ENCODE measurements at places on chromosomes 16 and 17. TPM values are rescaled to one million over a fixed set of nuclear protein-coding genes. Genes with fewer than 3 reads are reported as not detected.

GRCh38 chr16:68131813-68132706, 46.9 kb downstream of the NFATC3 start:
- H3K4me1 ChIP-seq = peaks cover 49% of the 10 kb centered on the region
- peak; percentile 60 for DNase-seq
- peaks cover 5% of the 10 kb centered on the region for H3K36me3 ChIP-seq
- H3K27me3 ChIP-seq = no peaks in the 10 kb centered on the region
- H3K4me3 ChIP-seq = no peak overlapping the region
- peak overlapping the region; percentile 37 for H3K27ac ChIP-seq

GRCh38 chr16:1533443-1533951, at the start of gene TMEM204:
TSS of gene TMEM204 (plus strand) at chr16:1533666. CDS start at chr16:1534276, 610 bp downstream.
- H3K4me3 ChIP-seq = peak within 1 kb of the TSS; percentile 82
- H3K4me1 ChIP-seq = peaks cover 42% of the 10 kb centered on the region
- peak within 1 kb of the TSS; percentile 73 for H3K27ac ChIP-seq
- peaks cover 29% of the 10 kb centered on the region for H3K36me3 ChIP-seq
- peak; percentile 42 for DNase-seq
- no peaks in the 10 kb centered on the region for H3K27me3 ChIP-seq

GRCh38 chr17:44007346-44008204, 3.2 kb downstream of the NAGS start:
- no peak for DNase-seq
- peak overlapping the region; percentile 78 for H3K4me3 ChIP-seq
- peaks cover 39% of the 10 kb centered on the region for H3K4me1 ChIP-seq
- H3K27ac ChIP-seq = peak overlapping the region; percentile 41
- H3K27me3 ChIP-seq = no peaks in the 10 kb centered on the region

DNA sequence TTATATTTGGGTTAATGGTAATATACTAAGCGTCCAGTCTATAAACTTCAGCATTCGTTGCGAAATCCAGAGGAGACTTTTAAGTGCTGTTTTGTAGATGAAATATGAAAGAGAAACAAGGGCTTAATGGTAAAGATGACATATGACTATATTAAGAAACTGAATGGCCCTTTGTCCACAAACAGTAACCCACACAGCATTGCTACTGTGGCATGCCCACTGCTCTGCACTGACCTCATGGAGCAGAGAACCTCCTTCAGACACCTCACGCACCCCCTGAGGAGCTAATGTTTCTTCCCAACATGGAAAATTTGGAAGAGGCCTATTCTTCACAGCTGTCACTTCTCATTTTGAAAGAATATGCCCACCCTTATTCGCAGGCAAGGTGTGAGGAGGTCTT, 26.7 kb downstream of the ASPA start:
- H3K27me3 ChIP-seq = no peaks in the 10 kb centered on the region
- H3K27ac ChIP-seq = no peak overlapping the region
- no peaks in the 10 kb centered on the region for H3K36me3 ChIP-seq
- H3K4me3 ChIP-seq = no peak overlapping the region
- DNase-seq = no peak
- H3K4me1 ChIP-seq = no peaks in the 10 kb centered on the region

The FBXW10B gene
- polyA plus RNA-seq = not detected

GRCh38 chr17:19398301-19399181, 11.6 kb upstream of the MFAP4 start:
- H3K27ac ChIP-seq = no peak overlapping the region
- H3K36me3 ChIP-seq = no peaks in the 10 kb centered on the region

DNA sequence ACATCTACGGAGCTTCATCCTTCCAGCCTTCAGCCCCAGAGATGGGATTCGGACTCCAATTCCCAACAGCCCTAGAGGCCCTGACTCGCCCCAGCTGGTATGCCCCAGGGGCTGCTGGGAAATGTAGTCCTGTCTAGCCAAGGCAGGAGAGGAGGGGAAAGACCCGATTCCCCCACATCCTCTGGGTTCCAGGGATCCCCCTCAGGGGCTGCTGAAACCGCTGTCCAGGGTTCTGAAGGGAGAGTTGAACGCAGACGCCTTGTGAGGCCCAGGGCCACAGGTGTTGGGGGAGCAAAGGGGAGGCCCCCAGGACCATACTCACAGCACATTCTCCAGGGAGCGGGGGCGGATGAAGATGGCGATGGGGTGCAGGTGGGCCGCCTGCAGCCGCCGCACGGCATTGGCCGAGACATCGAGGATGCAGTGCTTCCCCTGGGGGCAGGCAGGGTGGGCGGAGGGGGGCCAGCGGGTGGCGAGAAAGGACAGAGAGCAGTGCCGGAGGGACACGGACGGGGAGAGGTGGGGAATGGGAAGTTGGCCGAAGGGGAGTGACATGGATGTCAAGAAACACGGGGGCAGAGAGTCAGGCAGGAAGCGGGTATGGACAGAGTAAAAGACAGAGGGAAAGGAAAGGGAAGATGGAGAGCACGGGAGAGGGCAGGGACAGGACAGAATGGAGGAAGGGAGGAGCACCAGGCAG, 12.6 kb upstream of the ASGR1 start:
- DNase-seq = peak; percentile 10
- H3K27ac ChIP-seq = no peak overlapping the region
- H3K4me3 ChIP-seq = no peak overlapping the region
- no peaks in the 10 kb centered on the region for H3K27me3 ChIP-seq
- H3K4me1 ChIP-seq = no peaks in the 10 kb centered on the region

The CNEP1R1 gene
- polyA plus RNA-seq = 19.2 TPM

DNA sequence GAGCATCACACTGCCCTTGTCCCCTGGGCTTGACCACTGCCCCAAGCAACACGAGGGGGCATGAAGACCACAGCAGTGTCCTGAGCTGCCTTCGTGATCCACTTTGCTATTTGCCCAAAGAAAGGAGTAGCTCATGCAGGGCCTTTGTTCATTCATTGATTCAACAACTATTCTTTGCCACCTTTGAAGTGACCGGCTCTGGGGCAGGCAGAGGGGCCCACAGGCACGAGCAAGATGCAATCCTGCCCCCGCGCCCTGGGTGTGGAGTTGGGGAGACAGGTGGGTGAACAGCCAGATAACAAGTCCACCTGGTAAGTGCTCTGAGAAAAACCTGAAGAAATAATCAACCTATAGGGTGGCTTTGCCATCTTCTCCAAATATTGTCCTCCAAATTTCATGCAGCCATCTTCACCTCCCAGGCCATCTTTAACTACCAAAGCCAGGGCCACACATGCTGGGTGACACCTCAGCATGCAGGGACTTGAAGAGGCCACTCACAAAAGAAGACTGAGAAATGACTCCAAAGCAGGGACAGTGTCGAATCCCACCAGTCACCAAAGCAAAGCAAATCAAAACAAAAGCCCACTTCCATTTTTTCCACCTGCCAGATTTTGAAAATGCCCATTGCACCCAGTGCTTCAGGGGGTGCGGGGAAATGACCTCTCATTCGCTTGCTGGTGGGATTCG, 18.2 kb upstream of the RBFOX3 start:
- H3K27ac ChIP-seq = no peak overlapping the region
- H3K27me3 ChIP-seq = peaks cover 3% of the 10 kb centered on the region
- no peaks in the 10 kb centered on the region for H3K4me1 ChIP-seq
- DNase-seq = no peak
- H3K36me3 ChIP-seq = no peaks in the 10 kb centered on the region

DNA sequence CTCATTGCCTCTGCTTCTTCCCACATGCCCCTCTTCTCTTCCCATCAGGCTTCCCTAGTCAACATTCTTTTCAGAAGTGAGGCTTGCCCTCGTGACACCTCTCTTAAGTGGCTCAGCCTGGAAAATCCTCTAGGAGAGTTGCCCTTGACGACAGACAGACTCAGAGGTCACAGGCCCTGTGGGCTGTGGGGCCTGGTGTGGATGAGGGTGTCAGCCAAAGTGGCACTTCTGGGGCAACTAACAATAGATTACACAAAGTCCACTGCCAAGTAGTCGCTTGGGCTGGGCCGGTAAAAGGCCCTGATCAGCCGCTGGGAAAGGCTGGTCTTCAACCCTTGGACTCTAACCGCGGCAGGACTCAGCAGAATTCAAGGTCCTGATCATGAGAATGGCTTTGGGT, 33.7 kb upstream of the METTL16 start:
- H3K27ac ChIP-seq = no peak overlapping the region
- DNase-seq = no peak
- H3K4me3 ChIP-seq = no peak overlapping the region
- H3K36me3 ChIP-seq = no peaks in the 10 kb centered on the region
- H3K27me3 ChIP-seq = no peaks in the 10 kb centered on the region

DNA sequence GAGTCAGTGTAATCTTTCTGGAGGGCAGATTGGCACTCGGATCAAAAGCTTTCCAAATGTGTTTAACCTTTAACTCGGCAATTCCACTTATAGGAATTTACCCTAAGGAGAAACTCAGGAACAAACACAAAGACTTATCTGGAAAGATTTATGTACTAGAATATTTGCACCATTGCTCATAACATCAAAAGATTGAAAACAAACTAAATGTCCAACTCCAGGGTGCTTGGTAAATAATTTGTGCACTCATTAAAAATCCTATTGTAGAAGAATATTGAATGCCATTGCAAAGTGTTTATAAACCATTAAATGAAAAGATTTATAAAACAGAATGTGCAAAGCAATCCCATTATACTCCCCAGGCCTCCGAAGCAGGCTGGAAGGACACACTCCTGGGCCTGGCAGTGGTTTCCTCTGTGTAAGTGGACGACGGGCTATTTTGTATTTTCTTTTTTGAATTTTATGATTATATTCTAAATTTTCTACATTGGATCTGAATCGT, 18.7 kb upstream of the RBFOX3 start:
- H3K27me3 ChIP-seq = peaks cover 7% of the 10 kb centered on the region
- H3K27ac ChIP-seq = no peak overlapping the region
- H3K4me3 ChIP-seq = no peak overlapping the region
- no peaks in the 10 kb centered on the region for H3K36me3 ChIP-seq
- no peaks in the 10 kb centered on the region for H3K4me1 ChIP-seq
- no peak for DNase-seq

DNA sequence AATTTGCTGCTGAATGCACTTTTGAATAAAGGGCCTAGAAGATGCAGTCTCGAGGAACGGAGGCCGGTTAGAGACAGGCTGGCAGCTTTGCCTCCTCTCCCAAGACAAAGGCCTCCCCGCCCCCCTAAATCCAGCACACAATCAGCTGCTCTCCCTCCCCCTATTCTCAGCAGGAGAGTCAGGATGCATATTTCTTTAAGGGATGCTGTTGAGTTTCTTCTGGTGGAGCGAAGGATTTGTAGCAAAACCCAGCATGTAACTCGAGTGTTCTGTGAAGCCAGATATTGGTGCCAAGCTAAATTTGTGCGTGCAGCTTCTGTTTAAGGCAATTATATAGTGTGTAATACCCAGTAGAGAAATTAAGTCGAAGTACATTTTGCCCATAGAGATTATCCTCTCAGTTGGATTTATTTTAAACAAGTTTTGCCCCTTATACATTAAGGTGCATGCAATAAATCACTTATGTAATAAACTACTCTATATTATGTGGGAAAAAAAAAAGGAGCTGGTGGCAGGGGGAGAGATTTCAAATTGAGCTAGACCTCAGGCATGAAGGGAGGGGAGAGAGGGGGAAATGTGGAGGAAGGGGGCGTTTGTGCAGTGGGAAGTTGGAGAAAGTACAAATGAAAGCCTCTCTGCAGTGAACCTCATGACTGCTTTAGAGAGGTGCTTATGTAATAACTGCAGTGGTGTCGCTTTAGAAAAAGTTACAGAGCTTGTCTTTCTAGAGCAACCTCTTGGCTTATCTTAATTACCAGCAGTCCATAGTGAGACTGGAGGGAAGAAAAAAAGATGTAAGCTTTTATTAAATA, 599.2 kb downstream of the MAF start:
- no peak overlapping the region for H3K27ac ChIP-seq
- no peaks in the 10 kb centered on the region for H3K36me3 ChIP-seq
- H3K4me3 ChIP-seq = no peak overlapping the region
- no peaks in the 10 kb centered on the region for H3K4me1 ChIP-seq
- DNase-seq = no peak

The SOCS7 gene
- polyA plus RNA-seq = 1.8 TPM

Measured in CD4-positive, alpha-beta memory T cell (primary cell).